Left lobe of liver (tissue), 2 donors: ENCODE measurements at places on chromosomes 13 and 19.

- DNase-seq, result no peak
Measured at GRCh38 chr19:17944301-17944700, 11.5 kb downstream of the CCDC124 start.

- no peak for DNase-seq
Measured at GRCh38 chr13:104944176-104944575, 1591.3 kb downstream of the EFNB2 start.

DNA sequence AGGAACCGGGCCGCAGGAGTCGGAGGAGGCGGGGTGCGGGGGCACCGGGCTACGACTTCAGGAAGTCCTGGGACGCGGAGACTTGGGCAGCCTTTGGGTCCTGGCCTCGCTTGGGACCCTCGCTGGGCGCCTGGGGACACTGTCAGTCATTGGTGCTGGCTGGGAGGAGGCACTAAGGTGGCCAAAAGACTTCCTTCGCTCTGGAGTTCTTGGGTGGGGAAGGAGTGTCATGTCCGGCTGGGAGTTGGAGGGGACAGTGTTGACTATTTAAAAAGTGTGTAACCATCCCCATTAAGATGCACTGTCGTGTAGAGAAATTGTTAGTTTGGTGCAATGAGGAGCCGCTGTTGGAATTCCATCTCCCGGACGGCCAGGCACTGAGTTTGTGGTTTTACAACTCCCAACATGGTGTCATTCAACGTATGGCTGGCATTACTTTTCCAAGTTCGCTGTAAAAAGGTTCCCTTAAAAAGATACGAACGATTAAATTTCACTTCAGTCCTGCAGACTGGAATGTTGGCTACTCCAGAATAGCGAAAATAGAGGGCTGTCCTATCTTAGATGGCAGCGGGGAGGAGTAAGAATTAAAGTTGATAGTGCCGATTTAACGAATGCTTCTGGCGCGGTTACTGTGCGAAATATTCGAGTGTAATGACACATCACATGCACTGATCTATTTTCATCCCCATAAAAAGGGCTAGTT is 776 bp downstream of the DNAJC3 start:
- DNase-seq, result no peak

- no peak for DNase-seq
Measured at GRCh38 chr13:51832471-51833152, 12.4 kb downstream of the TMEM272 start.

DNA sequence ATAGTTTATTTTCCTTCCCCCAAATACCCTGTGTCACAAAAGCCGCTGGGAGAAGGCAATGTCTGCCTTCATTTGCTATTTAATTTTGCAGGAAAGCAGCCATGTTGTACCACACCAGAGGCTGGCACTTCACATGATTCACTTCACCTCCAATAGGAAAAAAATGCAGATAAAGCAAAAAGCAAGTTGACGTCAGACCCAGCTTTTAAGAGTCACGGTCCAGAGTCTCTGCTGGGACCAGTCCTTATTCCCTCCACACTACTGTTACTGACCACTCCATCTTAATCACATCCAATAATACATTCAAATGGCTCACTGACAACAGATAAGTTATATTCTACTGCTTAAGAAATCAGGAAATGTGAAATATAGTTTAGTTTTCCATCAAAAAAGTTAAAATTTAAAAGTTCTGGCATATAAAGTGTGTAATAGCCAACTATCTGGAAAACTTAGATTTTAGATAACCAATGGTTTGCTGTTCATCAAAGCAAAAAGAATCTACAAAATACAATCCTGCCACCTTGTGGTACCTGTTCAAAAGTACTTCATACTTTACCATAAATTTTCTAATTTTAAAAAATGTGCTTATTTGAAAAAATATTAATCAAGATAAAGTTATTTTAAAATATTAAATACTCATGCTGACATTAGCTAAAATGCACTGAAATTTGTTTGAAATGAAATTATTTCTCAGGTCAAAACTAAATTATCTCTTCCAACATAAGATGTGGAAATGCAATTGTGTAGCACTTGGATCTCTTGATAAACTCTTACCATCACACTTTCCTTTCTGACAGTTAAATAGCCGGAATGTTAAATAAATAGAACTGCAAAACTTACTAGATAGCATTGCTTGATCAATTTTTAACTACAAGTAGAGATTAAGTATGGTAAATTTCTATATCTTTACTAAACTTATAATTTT is 97.3 kb downstream of the SERP2 start:
- no peak for DNase-seq

- no peak for DNase-seq
Measured at GRCh38 chr13:103101901-103102300, 35.7 kb upstream of the SLC10A2 start.

- DNase-seq, result no peak
Measured at GRCh38 chr19:12346896-12347295, 13.5 kb upstream of the ZNF563 start.

GRCh38 chr13:64877176-64877575 is 2353.0 kb downstream of the PCDH9 start:
- DNase-seq, result no peak

GRCh38 chr13:21595546-21595822 is 8.5 kb downstream of the MICU2 start:
- DNase-seq, result no peak

DNA sequence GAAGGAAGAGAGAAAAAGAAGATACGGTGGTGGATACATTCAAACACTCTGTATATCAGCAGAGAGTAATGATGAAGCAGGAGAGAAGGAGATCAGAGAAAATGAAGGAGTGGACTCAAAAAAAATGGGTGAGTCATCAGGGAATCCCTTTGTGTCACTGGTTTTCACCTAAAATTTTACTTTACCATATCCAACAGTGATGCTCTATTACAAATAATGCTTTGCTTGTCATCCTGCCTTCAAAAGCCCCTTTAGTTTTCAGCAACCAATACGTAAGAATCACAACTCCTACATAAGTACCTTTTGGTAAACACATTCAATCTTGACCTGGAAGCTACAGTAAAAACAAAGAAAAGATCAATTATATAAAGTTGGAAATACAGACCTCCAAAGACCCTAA is 88.8 kb downstream of the ENOX1 start:
- no peak for DNase-seq

- no peak for DNase-seq
Measured at GRCh38 chr13:91660076-91660415, 261.6 kb downstream of the GPC5 start.

- DNase-seq, result peak; percentile 88
Measured at GRCh38 chr19:1168572-1169410, 5.3 kb downstream of the SBNO2 start.

- DNase-seq, result no peak
Measured at GRCh38 chr19:51027126-51027806, 850 bp upstream of the KLK11 start.
